ENCODE measurements at places on chromosomes 6 and 20.

GRCh38 chr6:73695619-73696421, at the start of gene CD109:
TSS of gene CD109 (plus strand) at chr6:73696203. CDS start at chr6:73696216, 13 bp downstream.
- peak; percentile 80 for DNase-seq

DNA sequence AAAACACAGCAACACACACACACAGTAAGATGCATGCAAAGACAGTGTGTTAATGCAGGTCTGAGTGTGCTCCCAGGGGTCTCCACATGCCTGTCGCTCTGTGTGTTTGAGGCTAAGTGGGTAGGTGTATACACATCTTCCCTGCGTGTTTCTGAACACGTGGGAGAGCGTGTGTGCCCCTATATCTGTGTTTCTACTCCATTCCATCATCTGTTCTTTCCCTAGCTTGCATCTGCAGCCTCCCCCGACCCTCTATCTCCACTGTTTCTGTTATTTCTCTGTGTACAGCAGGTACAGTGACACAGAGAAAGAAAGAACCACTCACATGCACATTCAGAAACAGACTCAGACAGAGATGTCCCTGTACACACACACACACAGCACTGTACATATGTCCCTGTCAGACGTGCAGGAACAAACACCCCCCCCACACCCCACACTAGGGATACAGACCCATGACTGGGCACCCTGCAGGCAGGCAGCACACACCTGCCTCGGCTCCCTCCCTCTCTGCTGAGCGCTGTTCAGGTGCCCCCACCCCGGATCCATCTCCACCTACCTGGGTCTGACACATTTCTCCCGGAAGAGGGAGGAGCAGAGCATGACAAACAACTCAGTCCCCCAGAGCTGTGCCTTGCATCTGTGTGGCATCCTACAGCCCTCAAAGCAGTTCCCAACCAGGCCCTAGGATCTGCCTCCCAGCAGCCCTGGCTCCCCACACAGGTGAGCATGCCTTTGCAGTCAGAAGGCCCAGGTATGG, 27.6 kb downstream of the KCNK15 start:
- DNase-seq = no peak

DNA sequence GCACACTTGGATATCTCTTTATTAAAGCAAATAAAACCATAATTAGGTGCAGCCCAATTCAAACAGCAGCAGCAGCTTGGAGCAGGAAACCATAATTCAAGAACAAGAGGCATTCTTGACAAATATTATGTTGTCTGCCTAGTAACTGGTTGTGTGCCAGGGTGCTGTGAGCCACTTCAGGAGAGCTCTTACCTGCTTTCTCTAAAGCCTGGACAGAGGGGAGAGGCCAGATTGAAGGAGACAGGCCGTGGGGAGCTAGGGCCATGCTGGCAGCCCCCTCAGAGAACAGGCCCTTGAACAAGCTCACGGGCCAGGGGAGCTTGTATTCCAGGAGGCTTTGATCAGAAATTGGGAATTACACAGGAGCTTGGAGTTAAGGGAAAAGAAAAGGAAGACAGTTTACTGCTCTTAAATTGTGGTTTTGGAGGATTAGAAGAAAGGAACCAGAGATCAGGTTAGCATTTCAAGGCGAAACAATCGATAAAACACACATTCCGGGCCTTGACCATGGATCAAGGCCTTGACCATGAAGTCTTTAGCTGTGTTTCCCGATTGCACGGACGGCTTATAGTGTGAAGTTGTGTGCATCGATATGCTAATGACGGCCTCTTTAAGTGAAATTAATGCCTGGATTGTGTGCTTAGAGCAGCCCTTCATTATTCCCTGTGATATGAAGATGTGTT, 69.8 kb upstream of the NKX2-2 start:
- no peak for DNase-seq

GRCh38 chr20:32675223-32675975, 1.7 kb upstream of the C20orf203 start:
- no peak for DNase-seq

DNA sequence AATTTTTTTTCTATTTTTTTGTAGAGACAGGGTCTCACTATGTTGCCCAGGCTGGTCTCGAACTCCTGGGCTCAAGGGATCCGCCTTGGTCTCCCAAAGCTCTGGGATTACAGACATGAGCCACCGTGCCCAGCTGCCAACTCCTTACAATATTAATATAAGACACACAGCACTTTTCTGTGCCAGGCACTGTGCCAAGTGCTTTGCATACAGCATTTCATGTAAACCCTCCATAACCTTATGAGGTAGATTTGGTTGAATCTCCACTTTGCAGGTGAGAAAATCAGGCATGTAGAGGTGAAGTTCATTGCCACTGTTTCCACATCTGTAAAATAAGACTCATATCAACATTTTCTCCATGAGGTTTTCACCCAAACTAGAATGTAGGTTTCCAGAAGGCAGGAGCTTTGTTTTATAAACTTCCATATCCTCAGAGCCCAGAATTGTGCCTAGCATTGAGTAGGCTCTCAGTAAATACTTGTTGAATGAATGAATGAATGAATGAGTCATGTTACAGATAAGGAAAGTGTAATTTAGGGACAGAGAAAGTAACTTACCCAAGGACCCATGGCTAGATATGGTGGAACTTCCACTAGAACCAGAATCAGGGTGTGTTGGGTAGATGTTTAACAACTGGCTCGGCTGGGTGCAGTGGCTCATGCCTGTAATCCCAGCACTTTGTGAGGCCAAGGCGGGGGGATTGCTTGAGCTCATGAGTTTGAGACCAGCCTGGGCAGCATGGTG, 3.0 kb upstream of the CTNNBL1 start:
- DNase-seq = no peak

GRCh38 chr6:135114355-135115145, 59.9 kb upstream of the HBS1L start:
- DNase-seq = no peak

GRCh38 chr6:158769234-158769770, 49.9 kb downstream of the EZR start:
- DNase-seq = no peak

GRCh38 chr6:117157448-117157847, 107.9 kb upstream of the VGLL2 start:
- no peak for DNase-seq

- peak; percentile 45 for DNase-seq
Measured at GRCh38 chr20:2800521-2801285, at the start of gene CPXM1. TSS of gene CPXM1 (minus strand) at chr20:2800627. CDS start at chr20:2800572, 55 bp downstream.

- DNase-seq = no peak
Measured at GRCh38 chr6:137117581-137117980, 55.9 kb downstream of the IL22RA2 start.

- no peak for DNase-seq
Measured at GRCh38 chr20:59802471-59803221, 130.8 kb downstream of the SYCP2 start.

GRCh38 chr20:34978092-34978744, 22.6 kb downstream of the MYH7B start:
- no peak for DNase-seq

- DNase-seq = no peak
Measured at GRCh38 chr6:159578629-159579028, 114.4 kb downstream of the SOD2 start.

- peak; percentile 40 for DNase-seq
Measured at GRCh38 chr20:49214571-49214970, 4.6 kb upstream of the DDX27 start.

- peak; percentile 67 for DNase-seq
Measured at GRCh38 chr6:150599199-150600009, at the start of gene PLEKHG1. TSS of gene PLEKHG1 (plus strand) at chr6:150599885. CDS start at chr6:150733682, 133,797 bp downstream.

DNA sequence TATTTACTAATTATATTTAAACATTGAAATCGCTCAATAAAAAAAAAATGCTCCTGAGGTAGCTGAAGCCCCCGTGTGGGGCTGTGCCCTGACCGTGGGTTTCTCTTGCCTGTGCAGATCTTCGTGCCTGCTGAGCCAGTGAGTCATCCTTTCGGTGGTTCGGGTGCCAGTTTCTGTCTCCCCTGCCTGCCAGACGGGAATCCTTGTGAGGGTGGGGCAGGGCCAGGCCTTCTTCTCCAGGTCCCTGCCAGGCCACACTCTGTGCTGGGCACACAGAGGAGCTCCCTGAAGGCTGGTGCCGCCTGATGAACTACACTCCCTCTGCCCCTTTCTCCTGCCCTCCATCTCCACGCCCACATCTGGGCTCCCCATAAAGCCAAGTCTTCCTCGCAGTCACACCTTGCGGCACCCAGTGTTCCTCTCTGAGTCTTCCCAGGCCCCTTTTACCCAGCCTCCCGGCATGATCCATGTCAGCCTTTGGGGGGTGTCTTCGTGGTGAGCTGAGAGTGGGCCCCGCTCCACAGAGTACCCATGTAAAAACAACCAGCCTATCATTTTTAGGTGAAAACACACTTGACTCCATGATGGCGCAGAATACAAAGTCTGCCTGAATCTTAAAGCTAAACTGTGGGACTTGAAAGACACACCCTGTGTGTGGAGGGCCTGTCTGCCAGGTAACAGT, 19.3 kb downstream of the FGD2 start:
- no peak for DNase-seq

GRCh38 chr20:13432126-13432525, 206.6 kb downstream of the TASP1 start:
- DNase-seq = no peak

GRCh38 chr6:136486357-136486756, 63.9 kb downstream of the MAP7 start:
- DNase-seq = no peak

DNA sequence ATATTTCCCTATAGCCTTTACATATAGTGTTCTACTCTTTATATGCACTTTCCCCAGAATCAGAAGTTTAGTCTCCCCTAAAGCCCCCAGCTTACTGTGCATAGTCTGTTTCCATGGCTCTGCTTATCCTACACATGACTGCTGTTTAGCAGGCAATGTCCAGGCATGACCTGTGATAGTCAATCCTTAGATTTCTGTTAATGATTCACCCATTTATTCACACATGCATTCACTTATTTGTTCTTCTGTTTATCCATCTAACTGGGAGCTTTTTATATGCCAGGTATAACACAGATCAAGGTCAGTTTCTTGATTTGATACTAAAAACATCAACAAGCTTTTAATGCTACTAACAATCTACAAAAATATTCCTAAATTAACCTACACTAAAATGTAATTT, 300.8 kb downstream of the PHF3 start:
- DNase-seq = no peak

DNA sequence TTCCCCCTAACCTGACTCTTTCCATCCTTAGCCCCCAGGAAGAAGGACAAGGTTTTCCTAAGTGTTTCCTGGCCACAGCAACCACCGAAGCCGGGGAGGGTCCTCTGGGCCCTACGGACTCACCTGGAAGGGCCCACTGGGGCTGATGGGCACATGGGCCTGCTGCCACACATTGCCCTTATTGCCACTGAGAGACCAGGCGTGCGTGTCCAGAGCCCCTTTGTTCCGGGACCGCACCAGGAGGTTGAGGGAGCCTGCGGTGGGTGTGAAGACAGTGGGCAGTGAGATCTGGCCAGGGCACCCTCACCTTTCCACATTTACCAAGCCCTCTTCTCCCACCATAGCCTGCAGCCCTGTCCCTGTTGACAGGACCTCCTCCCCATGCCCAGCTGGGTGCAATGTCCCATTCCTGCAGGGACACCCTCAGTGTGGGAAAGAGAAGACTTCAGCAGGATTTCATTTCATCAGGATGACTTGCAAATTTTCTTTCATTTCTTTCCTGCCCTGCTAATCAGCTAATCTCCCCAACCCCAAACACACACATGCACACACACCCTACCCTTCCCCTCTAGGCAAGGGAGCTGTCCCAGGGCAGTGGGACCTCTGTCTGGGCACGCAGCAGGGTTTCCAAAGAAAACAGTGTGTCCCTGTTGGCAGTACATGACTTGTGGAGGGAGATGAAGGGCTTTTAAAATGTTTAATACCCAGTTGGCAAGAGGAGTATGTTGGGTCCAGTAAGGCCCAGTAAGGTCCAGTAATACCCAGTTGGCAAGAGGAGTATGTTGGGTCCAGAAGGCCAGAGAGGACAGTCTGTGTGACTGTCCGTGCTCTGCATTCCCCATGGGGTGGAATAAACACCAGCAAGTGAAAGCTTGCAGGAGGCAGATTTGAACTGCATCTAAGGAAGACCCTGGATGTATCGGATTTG, 59.0 kb downstream of the MDGA1 start:
- no peak for DNase-seq

- no peak for DNase-seq
Measured at GRCh38 chr20:37218976-37219375, 39.6 kb upstream of the MROH8 start.

DNA sequence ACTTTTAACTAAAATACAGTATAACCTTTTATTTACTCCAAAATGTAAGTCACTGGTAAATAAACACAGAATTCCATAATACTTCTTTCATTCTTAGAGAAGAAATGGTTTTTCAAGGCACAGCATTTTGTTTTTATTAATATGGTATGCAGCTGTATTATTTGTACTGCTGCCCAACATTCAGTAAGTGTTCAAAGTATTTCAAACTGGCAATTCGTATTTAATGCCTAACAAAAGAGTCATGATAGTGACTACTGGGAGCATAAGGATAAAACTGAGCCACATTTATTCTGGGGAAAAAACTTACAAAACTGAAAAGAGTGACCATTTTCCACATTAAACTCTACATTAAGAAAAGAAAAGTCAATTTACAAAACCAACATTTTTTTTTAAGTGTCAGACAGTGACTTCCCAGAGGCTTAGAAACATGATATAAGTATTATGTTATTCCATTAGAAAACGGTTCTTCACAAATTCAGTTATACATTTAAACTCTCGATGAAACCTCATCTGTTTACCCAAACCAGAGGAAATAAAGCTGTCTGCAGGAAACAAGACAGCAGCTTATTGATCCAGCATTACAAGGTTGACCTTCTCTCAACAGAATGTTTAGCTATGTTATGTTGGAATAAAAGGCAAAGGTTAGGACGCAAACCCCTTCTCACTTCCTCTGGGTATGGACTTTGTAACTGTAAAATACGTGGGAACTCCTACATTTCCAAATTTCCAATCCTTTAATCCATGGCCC, 24.3 kb downstream of the EPB41L2 start:
- DNase-seq = no peak

GRCh38 chr20:54711071-54711470, 235.7 kb downstream of the DOK5 start:
- DNase-seq = no peak
